ENCODE measurements at places on chromosomes 5 and 9.
A peak's percentile ranks its signal among the peaks of the same experiment; 100 is the strongest.

DNA sequence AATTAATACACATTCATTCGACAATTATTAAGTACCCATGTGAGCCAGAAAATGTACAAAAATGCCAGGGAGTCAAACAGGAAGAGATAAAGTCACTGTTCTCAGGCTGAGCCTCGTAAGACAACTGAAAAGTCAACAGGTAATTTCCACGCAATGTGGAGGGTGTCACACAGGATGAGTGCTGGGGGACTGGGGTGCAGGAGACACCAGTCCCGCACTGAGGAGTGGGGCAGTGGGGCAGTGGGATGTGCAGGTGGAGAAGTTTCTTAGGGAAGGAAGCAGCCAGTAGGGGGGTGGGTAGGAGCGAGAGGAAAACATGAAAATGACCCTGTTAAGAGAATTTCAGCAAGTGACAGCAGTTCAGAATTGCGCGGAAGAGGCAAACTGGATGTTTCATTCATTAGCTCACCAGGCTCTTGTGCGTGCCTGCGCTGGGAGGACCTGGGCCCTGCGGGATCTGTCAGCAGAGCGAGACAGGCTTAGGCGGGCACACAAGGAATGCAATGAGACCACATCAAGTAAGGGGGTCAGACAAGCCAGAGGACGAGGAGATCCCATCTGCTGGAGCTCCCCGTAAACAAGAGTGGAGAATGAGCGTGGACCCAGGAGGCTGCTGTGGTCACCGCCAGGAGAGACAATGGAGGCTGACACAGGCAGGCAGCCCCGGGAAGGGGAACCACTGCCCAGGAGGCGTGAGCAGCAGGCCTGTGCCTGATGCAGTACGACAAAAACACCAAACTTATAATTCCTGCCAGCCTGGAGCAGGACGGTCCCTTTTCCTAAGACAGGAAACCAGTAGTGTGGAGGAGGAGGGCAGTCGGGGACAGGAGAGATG is 21.0 kb downstream of the CAMSAP1 start:
- H3K36me3 ChIP-seq, result peaks cover 1% of the 10 kb centered on the region
- H3K4me3 ChIP-seq, result no peak overlapping the region
- H3K27me3 ChIP-seq, result no peaks in the 10 kb centered on the region
- DNase-seq, result no peak
- H3K4me1 ChIP-seq, result peaks cover 25% of the 10 kb centered on the region

DNA sequence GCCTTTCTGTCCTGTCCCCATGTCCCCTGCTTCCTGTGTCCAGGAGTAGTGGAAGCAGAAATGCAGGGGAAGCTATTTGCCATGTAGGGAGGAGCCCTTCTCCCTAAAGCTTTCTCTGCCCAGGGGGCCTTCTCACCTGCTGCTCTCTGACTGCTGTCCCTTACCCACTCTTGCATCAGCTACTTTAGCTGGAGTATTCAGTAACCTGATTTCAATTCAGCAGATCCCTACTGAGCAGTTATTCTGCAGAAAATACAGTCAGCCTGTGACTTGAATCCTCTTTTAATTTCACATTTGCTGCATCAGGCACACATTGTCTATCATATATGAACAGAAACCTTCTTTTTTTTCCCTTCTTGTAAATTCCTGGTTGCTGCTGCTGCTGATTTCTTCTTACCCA is 90.4 kb downstream of the MVB12B start:
- no peak overlapping the region for H3K27ac ChIP-seq
- H3K4me1 ChIP-seq, result peaks cover 37% of the 10 kb centered on the region
- 0 out of 2 replicates have a peak, but pooled peaks cover 3% of the 10 kb centered on the region for H3K36me3 ChIP-seq
- H3K4me3 ChIP-seq, result no peak overlapping the region

- no peaks in the 10 kb centered on the region for H3K27me3 ChIP-seq
- no peak overlapping the region for H3K4me3 ChIP-seq
- H3K36me3 ChIP-seq, result peaks cover 3% of the 10 kb centered on the region
- no peak overlapping the region for H3K27ac ChIP-seq
These were observed 15.0 kb downstream of the PJA2 start for GRCh38 chr5:109394806-109395205.

DNA sequence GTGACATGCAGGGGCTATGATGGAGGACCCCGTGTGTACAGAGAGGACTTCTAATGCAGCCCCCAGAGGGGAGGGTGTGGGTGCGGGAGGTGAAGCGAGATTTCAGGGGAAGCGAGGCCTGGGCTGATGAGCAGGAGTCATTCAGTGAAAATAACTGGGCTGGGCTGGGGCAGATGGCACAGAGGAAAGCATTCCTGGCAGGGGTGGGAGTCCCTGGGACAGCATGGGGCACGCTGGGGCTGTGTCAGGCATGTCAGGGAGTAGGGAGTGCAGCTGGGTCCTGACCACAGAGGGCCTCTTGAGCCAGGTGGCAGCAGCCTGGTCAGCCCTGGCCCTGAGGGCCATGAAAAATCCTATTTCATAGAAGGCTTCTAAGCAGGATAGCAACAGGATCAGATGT is 36.6 kb downstream of the COL15A1 start:
- no peaks in the 10 kb centered on the region for H3K27me3 ChIP-seq
- H3K4me1 ChIP-seq, result peaks cover 45% of the 10 kb centered on the region
- H3K36me3 ChIP-seq, result no peaks in the 10 kb centered on the region
- no peak overlapping the region for H3K27ac ChIP-seq
- peak; percentile 69 for DNase-seq
